ENCODE measurements at places on chromosomes 12 and 14.

- DNase-seq = no peak
These were observed 8.2 kb upstream of the HOXC6 start for GRCh38 chr12:54019924-54020590.

DNA sequence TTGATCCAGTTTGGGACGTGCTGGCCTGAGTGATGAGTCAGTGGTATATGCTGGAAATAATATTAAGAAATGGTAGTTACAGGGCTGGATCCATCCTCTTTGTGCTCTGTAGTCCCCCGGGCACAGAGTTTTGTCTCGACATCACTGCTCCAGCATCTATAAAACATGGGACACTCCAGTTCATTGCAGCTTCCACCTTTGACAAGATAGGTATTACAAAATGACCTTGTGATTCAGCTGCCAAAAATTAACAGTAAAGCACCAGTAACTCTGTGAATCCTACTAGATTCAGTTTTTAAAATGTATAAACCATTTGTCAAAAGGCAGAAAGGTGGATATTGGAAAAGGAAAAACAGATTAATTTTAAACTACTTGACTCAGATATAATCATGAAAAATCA lies 14.6 kb upstream of the GNG2 start:
- DNase-seq = no peak

DNA sequence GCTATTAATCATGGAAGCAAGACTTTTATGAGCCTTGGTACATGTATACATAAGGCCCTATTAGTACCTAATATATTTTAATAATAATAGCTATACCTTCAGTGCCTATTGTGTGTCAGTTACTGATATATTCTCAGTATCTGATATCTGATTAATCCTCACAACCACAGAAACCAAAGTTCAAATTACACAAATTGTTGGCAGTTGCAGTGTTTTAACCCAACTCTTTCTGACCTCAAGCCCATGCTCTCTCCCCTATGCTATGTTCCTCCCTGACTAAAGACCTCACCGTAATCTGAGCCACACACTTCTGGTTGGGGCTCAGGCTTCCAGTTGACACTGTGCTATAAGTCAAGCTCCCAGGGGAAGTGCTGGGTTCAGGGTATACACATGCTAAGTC lies 214.4 kb downstream of the SPTSSA start:
- DNase-seq = no peak

DNA sequence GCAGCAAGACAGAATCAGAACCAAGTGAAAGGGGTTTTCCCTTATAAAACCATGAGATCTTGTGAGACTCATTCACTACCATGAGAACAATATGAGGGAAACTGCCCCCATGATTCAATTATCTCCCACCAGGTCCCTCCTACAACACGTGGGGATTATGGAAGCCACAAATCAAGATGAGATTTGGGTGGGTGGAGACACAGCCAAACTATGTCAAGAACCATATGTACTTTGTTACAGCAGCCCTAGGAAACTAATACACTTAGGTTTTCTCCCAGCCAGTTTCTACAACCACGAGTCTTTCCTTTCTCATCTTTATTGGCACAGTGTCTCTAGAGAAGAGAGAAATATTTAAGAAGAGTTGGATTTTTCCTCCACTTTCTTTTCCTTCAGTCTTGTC lies 72.6 kb downstream of the BTG1 start:
- peak; percentile 57 for DNase-seq

DNA sequence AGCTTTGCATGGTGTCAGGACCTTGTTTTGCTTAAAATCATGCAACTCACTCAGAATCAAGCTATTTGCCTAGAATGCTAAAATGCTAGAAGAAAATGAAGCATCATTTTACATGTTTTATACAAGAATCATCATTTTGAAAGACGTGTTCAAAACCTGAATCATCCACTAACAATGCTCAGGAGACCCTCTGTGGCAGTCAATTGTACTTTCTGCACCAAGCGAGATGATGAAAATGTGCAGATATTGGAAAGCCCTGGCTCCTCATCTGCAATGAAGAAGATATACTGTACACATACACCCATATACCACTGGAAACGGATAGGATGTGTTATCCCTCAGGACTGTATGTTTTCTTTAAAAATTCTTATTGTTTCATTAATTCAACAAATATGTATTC lies 92.7 kb downstream of the DYRK2 start:
- DNase-seq = no peak

GRCh38 chr12:23949348-23950209 lies at the start of gene SOX5:
SOX5 (minus strand) TSS chr12:23949670; CDS start chr12:23949601, 69 bp downstream.
- no peak for DNase-seq

GRCh38 chr12:124497658-124498057 lies 69.8 kb downstream of the NCOR2 start:
- peak; percentile 48 for DNase-seq

DNA sequence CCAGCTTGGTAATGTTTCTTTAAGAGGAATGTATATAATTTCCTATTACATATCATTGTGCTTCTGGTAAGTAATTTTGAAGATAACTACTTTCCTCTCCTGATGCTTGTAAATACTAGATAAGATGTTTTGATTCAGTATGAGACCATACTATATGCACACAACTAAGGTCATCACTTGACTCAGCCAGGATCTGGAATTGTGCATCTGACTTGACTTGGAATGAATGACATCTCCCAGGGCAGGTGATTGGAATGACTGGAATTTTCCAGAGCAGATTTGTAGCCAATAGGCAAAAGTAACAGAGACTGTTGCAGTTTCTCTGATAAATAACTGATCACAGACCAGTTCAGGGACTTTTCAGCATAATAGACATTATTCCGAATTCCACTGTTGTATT lies 11.1 kb downstream of the BEST3 start:
- no peak for DNase-seq

DNA sequence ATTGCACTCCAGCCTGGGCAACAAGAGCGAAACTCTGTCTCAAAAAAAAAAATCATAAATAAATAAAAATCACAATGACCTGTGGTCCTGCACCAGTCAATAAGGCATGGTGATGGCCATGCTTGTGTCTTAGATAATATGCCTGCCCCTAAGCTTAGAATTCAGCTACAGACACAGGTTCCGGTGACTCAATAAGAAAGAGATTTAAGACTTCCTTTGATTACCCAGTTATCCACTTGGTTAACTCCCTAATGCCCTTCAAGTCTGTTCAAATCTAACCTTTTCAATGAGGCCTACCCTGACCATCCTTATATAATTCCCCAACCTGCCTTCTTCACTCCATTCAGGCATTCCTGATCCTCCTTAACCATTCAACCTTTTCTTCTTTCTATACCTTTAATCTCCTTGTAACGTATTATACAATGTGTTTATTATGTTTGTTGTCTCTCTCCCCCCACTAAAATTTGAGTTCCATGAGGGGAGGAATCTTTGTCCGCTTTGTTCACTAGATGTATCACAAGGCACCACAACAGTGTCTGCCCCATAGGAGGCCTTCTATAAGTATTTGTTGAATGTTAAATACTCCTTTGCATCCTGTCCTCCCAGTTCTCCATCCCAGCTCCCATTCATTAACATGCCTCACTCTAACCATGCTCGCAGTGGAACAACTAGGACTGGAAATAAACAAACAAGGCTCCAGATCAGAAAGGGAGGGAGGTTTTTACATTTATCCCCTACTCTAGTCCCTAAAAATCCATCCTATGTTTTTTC lies 8.9 kb downstream of the MAP4K5 start:
- DNase-seq = no peak

- DNase-seq = no peak
These were observed 19.4 kb upstream of the ALDH2 start for GRCh38 chr12:111747333-111747732.

DNA sequence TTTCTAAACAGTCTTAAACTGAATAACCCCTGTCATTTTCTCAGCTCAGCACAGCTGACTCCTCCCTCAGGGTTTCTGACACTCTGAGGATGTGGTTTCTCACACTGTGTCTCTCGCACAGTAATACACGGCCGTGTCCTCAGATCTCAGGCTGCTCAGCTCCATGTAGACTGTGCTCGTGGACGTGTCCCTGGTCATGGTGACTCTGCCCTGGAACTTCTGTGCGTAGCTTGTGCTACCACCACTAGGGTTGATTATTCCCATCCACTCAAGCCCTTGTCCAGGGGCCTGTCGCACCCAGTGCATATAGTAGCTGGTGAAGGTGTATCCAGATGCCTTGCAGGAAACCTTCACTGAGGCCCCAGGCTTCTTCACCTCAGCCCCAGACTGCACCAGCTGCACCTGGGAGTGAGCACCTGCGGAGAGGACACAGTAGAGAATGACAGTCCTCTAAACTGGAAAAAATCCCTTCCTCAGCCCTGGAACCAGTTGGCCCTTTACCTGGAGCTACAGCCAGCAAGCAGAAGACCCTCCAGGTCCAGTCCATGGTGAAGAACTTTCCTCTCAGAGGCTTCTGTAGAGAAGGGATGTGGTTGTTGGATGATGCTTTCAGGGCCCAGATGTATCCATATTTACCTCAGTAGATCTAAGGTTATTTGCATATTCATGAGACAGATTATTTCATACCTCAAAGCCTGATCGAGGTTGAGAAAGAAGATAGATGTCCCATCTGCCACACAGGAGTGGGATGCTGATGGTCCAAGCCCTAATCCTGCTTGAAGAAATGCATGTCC lies 984.8 kb downstream of the TMEM121 start:
- DNase-seq = no peak

- DNase-seq = peak; percentile 64
These were observed 2.5 kb downstream of the NUAK1 start for GRCh38 chr12:106136263-106136662.

GRCh38 chr12:24739106-24739779 lies 209.7 kb downstream of the BCAT1 start:
- no peak for DNase-seq

DNA sequence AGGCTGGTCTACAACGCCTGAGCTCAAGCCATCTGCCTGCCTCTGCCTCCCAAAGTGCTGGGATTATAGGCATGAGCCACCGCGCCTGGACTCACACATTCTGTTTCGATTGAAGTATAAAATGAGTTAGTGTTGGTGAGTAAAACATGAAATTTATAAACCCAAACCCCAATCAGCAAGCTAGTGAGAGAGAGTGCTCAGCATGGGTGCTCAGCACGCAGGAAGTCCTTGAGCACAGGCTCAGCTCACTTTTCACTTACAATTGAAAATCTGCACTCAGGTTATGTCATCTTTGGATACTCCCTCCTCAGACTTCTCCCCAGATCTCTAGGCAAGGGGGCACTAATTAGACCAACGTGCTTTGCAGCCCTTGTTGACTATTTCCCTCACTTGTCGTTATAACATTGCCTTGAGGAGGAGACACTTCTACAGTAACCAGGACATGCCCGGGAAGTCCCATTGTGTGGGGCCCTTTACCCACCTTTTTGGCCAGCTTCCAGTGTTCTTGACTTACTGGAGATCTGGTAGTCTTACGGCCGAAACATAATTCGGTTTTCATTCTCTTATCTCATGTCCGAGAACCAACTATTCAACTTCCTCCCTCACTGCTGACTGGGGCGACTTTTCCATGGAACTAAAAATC lies 68.5 kb upstream of the AMN1 start:
- no peak for DNase-seq

DNA sequence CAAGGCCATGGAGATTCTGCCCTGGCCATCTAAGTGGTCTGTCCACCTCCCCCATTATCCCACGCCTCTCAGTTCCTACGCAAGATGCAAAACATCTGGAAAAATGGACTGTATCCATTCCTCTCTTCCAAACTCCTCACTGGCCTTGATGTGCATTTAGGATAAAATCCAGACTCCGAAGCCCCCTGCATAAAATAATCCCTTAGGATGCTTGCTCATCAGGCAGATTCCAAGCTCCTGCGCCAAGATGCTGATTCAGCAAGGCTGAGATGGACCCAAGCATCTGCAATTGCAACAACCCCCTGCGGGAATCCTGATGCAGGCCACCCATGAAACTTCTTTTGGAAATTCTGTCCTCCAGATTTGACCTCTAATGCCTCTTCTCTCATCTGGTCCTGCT lies 81.6 kb downstream of the SPRING1 start:
- DNase-seq = no peak

DNA sequence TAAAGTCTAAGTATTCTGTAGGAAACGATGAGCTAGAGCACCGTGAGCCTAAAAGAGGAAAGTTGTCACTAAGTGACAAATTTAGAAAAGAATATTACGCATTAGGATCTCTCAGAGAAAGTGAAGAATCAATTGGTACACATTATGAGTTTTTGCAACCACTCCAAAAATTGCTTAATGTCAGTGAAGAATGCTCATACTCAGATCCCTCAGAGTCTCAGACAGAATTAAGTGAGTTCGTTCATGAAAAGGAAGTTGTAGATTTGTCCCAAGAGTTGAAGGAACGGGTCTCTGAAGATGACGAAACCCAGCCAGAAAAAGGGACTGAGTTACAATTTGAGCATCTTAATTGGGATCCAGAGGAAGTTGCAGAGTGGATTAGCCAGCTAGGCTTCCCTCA lies 1.5 kb downstream of the SAMD15 start:
- DNase-seq = peak; percentile 68

DNA sequence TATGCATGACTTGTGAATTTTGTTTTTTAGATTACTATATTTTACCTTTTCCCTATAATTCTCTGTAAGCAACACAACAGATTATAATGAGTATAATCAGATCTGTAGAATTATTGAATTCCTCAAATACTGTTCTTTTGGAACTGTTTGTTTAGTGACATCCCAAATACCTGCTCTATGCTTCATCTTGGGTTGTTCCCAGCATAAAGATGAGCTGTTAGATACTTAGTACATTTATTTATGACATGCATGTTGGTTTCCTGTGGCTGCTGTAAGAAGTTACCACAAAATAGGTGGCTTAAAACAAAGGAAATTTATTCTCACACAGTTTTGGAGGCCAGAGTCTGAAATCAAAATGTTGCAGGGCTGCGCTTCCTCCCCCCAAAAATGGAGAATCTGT lies 78.4 kb downstream of the PTPRR start:
- no peak for DNase-seq

- DNase-seq = no peak
These were observed 48.4 kb upstream of the TMTC2 start for GRCh38 chr12:82638324-82638723.

- DNase-seq = peak; percentile 88
These were observed 29.4 kb upstream of the BCL7A start for GRCh38 chr12:121992059-121992879.

DNA sequence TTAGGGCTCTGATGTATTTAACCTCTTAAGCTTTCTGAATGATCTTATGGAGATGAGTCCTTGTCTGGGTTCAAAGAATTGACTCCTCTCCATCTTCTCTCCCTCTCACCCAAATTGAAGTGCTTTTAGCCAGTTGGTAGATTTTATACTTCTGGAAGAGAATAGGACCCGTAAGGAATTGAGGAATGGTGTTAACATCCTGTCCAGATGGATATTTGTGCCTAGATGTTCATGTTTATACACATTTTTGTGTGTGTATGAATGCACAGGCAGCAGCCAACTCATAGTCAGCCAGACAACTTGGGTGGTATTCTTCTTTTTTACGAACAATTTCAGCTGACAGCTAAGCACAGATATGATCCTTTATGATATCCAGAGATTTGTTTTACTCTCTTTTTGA lies 449.6 kb upstream of the RGS6 start:
- no peak for DNase-seq

GRCh38 chr14:105908481-105908911 lies 382.1 kb downstream of the TMEM121 start:
- no peak for DNase-seq

- DNase-seq = no peak
These were observed 211.0 kb upstream of the NUDT4 start for GRCh38 chr12:93166541-93167307.

- DNase-seq = no peak
These were observed 474 bp upstream of the CIT start for GRCh38 chr12:119877639-119877948.

GRCh38 chr12:39622306-39622705 lies 2.7 kb upstream of the ABCD2 start:
- no peak for DNase-seq

- no peak for DNase-seq
These were observed 145.8 kb downstream of the SLC38A6 start for GRCh38 chr14:61126603-61127498.

- no peak for DNase-seq
These were observed 42.1 kb upstream of the USP44 start for GRCh38 chr12:95593266-95593871.

Measured in inflammatory macrophage treated with lipopolysaccharide for 4 hours (primary cell).